ENCODE measurements at places on chromosomes 5 and 9.

GRCh38 chr9:114551750-114552685, 35.6 kb upstream of the ATP6V1G1 start:
- peak; percentile 11 for DNase-seq

GRCh38 chr5:166117072-166118066, 2174.1 kb upstream of the WWC1 start:
- DNase-seq, result no peak

DNA sequence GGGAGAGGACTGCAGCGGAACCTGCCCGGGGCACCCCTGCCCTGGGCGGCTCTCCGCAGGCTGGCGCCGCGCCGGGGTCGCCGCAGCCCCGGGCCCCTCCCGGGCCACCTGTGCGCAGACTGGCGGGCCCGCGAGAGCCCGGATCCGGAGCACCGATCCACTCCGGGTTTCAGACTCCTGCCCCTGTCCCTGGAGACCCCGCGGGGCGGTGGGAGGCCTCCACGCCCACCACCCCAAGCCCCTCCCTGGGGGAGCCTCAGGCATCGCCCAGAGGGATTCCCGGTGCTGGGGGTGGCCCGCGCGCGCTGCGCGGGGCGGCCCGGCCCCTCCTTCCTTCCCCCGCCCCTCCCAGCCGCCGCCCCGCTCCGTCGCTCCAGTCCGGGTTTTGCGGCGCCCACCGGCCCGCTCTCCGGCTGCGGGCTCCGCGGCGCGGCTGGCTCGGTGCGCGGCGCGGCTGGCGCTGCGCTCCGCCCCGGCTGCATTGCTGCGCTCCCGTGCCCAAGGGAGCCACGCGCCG, at the start of gene UNC5A:
UNC5A (plus strand) TSS at position 479 of the 517 bp plus-strand sequence. CDS start 192 bp downstream, outside the sequence.
- no peak for DNase-seq

DNA sequence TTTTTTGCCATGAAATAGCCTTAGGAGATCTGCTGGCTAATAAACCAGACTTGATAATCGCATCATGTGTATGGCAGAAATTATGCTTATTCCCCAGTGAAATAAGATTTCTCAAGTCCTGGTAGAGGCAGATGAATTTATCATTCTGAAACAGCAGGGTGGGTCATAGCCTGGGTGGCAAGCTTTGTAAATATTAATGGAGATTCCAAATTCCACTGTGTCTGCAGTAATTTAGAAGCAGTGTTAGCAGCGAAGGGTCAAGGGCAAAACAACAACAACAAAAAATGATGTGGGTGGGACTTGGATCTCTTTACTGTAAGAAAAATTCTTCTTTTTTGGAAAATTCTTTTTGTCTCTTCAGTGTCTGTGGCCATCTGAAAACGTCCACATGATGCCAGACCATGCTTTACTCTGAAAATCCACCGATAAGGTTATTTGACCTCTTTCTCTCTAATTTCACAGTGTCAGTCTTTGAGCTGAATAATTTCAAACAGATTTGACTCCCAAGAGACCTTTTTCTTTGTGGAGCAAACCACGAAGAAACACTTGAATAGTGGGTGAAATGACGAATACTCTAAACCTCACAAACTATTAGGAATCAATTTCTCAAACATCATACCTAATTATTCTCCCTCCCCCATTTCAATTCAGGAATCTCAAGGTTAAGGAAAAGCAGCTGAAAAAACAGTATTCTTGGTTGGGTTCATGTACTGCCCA, 106.0 kb upstream of the RPS23 start:
- DNase-seq, result no peak

GRCh38 chr9:113622600-113623400, 159.3 kb downstream of the RGS3 start:
- DNase-seq, result peak; percentile 94

- DNase-seq, result no peak
These were observed 96.3 kb upstream of the TNPO1 start for GRCh38 chr5:72720205-72720604.

GRCh38 chr9:85703398-85703797, 38.4 kb downstream of the AGTPBP1 start:
- DNase-seq, result no peak

- DNase-seq, result no peak
These were observed 351.8 kb upstream of the ADAMTSL1 start for GRCh38 chr9:18122171-18122570.

- DNase-seq, result no peak
These were observed 746 bp downstream of the RGS3 start for GRCh38 chr9:113464286-113464660.

- no peak for DNase-seq
These were observed 262.5 kb downstream of the ELAVL2 start for GRCh38 chr9:23563517-23563916.

DNA sequence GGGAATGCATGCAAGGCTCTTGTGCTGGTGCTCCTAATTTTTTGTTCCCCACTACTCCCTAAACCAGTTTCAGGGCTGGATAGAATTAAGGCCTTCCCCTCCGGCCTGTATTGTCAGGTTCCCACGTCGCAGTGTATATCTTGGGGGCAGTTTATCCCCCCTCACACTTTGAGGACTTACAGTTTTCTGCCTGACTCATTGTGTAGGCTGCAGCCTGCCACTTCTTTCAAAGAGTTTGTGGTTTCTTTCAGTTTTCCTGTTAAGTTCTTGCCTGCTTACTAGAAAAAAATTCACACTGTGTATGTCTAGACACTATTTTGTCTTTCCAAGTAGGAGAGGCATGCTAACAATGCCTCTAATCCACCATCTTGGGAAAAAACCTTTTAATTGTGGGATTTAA, 28.4 kb upstream of the BTNL3 start:
- DNase-seq, result no peak

- DNase-seq, result no peak
These were observed 2.1 kb upstream of the ALDH7A1 start for GRCh38 chr5:126597156-126597555.

DNA sequence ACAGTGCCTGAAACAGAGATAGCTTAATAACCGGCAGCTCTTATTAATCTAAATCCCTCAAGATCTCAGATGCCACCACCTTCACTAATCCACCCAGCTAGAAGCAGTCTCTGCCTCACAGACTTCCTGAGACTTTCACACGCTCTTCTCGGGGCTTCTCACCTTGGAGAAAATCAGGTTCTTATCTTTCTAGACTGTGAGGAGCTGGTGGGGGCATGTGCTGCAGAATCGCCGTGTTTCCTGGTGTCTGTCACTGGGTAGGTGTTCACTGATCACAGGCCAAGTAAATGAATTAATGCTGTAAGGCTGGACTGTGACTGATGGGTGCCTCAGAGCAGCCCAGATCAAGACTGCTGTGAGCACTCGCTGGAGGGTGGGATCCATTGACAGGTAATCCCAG, 101.7 kb downstream of the PSD2 start:
- no peak for DNase-seq

GRCh38 chr5:160152287-160152686, 33.0 kb upstream of the PWWP2A start:
- no peak for DNase-seq

- DNase-seq, result no peak
These were observed 525 bp downstream of the SRP19 start for GRCh38 chr5:112861638-112861985.

DNA sequence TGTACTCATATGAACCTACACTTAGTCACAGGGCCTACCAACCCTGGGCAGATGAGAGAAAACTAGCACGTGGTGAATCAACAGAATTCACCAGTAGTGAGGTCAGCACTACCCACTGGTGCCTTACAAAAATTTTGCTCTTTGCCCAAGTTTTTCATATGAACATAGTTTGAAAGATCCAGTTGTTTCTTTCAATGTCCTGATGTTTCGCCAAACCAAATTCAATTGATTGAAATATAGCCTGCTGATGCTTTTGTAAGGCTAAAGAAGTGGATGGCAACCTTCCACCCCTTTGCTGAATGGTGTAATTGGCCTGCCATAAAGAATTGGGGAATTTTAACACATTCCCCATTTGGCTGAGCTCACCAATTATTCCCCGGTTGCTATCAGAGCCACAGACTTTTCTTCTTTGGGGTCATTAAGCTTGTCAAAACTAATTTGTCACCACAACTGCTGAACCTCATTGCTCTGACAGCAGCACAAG, 339.2 kb downstream of the GLIS3 start:
- no peak for DNase-seq

GRCh38 chr5:178699681-178700253, 30.7 kb downstream of the ZNF354A start:
- DNase-seq, result no peak

- DNase-seq, result no peak
These were observed 200.2 kb downstream of the PLK2 start for GRCh38 chr5:58259685-58260152.

DNA sequence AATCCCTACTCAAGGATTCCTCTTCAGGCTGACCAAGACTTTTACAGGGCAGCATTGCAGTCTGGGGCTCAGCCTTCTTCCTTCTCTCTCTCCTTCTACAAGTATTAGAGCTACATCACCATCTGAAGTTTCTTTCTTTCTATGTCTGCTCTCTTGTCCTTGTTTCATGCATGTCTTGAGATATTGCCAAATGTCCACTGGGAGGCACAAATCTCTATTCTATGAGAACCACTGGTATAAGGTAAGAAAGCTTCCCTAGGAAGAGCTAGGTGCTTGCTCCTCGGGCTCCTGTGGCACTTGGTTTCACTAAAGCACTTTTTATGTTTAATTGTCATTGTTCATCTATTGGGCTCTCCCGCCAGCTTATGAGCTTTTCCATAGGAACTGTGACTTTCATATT, 289.2 kb upstream of the PCSK5 start:
- no peak for DNase-seq

GRCh38 chr5:104643320-104643719, 1080.7 kb upstream of the NUDT12 start:
- DNase-seq, result no peak

DNA sequence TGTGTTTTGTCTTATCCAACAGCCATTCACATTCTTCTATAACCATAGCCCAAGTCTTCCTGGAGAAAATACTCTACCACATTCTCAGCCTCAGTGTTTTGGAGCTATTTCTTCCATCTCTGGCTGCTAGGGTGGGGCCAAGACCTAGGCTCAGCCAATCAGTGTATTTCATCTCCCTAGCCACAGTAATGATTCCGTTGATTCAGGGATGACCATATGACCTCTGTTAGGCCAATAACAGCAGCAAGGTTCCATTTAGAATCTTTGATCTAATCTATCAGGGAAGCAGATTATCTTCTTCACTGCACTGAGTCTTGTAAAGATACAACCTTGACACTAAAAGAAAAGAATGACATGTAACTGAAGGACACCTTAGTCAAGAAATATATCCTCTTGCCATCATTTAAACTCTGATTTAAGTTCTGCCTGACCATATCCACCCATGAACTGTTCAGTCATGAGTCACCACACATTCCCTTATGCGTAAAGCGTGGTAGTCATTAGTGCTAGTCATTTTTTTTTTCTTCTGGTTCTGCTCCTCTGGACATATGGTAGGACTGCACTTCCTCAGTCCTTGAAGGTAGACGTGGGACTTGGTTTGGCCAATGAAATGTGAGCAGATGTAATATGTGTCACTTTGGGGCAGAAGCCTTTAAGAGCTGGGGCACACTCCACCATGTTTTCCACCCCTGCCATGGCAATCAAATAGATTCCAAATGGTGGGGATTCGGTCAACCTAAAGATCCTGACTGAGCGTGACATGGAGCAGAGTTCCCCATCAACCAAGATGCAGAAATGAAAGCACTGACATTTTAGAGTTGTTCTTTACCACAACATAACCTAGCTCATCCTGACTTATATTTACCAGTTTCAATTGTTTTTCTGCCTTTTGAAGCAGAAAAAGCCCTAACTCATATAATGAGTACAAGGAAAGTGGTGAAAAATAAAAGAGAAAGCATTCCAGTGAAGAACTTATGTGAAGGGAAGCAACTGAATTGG, 12.7 kb upstream of the PRELID2 start:
- DNase-seq, result no peak

- DNase-seq, result no peak
These were observed 34.2 kb downstream of the THBS4 start for GRCh38 chr5:80069251-80069800.

DNA sequence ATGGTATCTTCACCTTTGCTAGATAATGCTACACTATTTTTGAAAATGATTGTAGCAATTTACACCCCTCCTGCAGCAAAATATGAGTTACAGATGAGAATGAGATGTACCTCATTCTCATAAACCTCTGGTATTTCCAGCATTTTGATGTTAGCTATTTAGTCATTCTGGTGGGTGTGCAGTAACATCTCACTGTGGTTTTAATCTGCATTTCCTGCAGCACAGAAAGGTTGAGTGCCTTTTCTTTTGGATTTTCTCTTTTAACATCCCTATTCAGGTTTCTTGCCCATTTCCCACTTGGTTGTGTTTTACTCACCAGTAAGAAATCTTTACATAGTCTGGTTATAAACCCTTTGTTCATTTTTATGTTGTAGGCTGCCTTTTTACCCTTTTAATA, 206.2 kb downstream of the NR3C1 start:
- DNase-seq, result no peak

DNA sequence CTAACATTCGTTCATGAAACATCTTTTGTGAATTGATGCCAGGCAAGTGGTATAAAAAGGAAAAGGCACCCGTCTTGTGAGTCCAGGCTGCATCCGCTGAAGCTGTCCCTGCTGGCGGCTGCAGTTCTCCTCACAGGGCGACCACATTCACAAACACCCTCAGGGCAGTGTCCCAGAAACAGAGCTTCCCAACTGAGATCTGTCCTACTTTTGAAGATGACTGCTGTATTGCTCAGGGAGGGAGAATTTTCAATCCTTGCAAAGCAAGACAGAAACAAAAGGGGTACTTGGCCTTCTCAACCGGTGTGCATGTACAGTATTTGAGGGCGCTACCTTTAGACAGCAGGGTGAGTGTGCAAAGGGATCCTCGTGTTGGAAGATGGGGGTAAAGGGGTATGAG, 316.1 kb downstream of the GADD45G start:
- no peak for DNase-seq

DNA sequence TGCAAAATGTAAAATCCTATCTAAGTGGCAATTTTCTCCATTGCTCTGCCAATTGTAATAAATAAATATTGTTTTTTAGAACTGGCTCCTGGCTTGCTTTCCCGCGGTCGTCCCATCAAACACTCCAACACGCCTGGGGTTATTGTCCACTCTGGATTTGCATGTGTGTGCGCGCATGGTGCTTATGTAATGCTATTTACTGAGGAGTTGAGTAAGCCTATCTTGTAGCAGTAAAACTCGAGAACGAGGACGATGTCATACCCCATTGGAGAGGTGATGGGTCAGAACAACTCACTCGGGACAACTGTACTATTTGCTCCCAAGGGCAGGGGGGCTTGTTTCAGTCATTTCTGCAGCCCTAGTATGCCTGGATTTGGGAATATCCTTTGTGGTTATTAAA, 220.9 kb downstream of the PAX5 start:
- DNase-seq, result no peak

- no peak for DNase-seq
These were observed 2.3 kb downstream of the SMIM33 start for GRCh38 chr5:139473105-139473504.

- DNase-seq, result no peak
These were observed 700.3 kb downstream of the PTPRD start for GRCh38 chr9:9912459-9912858.

GRCh38 chr5:50724262-50724661, 57.8 kb downstream of the PARP8 start:
- no peak for DNase-seq

DNA sequence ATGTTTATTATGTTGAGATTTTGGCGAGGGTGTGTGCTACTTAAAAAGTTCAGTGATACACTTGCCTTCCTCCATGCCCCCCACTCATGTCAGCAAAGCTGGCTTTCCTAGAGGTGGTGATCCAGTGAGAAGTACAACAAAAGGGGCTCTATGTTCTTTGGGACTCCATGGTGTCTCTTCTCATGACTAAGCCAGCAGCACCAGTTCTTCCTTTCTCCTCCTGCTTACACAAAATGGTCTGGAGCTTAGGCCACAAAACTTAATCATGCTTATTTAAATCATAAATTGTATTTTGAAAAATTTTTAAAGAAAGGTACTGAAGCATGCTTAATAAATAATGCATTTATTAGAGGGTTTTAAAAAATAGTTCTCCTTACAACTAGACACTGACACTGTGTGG, 22.4 kb downstream of the MOCS2 start:
- no peak for DNase-seq

Measured in stimulated activated naive B cell treated with anti-CD40 and anti-IgM and Interleukin-4, amounts not matched to agents 10 μg/mL and 1 μg/mL and 100 μg/mL, for 72 hours (primary cell).